Bronchial epithelial cell (primary cell): ENCODE measurements at places on chromosomes 2 and 18.

- peak; percentile 21 for DNase-seq
Observed at GRCh38 chr2:190318931-190319554, 583 bp downstream of the HIBCH start.

- DNase-seq: no peak
Observed at GRCh38 chr18:2654928-2655177, 673 bp upstream of the SMCHD1 start.

DNA sequence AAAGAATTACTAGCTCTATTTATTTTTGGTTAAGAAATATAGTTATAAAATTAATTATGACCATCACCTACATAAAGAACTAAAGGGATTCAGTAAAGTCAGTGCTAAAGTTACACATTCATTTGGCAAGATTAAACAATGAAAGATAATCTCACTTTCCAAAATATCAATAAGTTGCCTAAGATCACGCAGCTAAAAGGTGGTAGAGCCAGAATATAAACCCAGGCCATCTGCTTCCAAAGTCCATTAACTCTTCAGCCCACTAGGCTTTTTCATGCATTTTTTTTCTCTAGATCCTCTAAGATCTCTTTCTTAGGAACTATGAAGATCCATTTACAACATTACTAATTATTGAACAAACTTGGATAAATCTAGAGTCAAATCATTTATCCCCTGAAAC is 66.6 kb upstream of the RND3 start:
- DNase-seq: no peak

- DNase-seq: no peak
Observed at GRCh38 chr18:75450906-75451305, 23.4 kb upstream of the SMIM21 start.

DNA sequence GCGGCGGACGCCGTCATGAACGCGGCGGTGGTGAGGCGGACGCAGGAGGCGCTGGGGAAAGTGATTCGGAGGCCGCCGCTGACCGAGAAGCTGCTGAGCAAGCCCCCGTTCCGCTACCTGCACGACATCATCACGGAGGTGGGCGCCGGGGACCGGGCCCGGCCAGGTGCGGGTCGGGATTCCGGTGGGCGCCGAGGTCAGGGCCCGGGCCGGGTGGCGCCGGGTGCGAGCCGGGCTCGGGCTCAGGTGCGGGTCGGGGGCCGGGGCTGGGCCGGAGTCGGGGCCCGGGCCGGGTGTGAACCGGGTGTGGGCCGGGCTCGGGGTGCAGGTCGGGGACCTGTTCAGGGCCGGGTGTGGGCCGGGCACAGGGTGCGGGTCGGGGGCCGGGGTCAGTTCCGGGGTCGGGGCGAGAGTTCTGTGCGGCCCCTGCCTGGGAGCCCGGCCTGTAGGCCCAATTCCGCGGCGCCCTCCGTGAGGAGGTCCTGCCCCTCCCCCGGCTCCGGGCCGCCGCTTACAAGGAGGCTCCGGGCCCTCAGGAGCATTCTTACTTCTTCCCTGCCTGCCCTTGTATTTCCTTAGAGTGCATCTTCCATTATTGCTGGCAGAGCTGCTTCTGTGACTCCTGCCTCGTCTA is 447 bp downstream of the TRAF3IP1 start:
- DNase-seq: no peak
